ENCODE measurements at places on chromosomes 3 and 15.

GRCh38 chr3:157999246-157999645, 107.0 kb downstream of the SHOX2 start:
- no peaks in the 10 kb centered on the region for H3K36me3 ChIP-seq
- no peak for DNase-seq
- no peak overlapping the region for H3K27ac ChIP-seq
- no peak overlapping the region for H3K4me3 ChIP-seq

DNA sequence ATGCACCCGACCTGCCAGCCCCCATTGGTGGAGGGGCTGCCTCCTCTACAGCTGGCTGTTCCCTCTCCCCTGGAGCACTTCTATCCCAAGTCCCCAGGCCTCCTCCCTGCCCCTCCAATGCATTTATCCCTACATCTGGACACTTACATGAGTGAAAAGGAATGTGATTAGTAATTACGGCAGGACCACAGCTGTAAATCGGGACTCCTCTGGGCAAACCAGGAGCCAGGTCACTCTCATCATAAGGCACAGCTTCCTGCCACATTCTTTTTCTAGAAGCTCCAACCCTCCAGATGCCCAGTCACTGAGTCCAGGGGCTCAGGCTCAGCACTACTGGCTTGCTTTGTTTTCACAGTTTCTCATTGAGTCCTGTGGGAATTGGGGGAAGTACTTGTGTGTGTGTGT, 54.3 kb downstream of the IL20RB start:
- H3K36me3 ChIP-seq = no peaks in the 10 kb centered on the region
- H3K4me3 ChIP-seq = no peak overlapping the region
- peaks cover 38% of the 10 kb centered on the region for H3K4me1 ChIP-seq

- H3K4me1 ChIP-seq = no peaks in the 10 kb centered on the region
- no peak overlapping the region for H3K4me3 ChIP-seq
- DNase-seq = peak; percentile 41
- H3K27me3 ChIP-seq = no peaks in the 10 kb centered on the region
- no peaks in the 10 kb centered on the region for H3K36me3 ChIP-seq
These were observed 296.8 kb downstream of the DOCK3 start for GRCh38 chr3:50971487-50971924.

DNA sequence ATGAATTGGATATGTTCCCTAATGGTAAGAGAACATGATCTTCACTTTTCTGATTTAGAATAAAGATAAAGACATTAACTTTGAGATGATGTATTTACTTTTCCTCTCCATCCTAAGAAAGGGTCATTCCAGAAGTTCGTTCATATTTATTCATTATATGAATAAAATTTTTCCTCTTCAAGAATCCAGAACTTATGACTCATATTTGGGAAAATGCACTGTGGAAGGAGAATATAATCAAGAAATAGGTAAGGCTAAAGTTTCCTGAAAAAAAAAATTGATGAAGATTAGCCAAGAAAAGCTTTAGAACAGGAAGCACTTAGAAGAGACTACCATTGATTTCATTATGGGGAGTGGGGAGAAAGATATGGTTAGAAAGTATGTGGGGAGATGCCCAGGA, 36.5 kb upstream of the CBLB start:
- H3K4me3 ChIP-seq = no peak overlapping the region
- H3K4me1 ChIP-seq = peaks cover 5% of the 10 kb centered on the region
- no peak for DNase-seq
- no peaks in the 10 kb centered on the region for H3K36me3 ChIP-seq

DNA sequence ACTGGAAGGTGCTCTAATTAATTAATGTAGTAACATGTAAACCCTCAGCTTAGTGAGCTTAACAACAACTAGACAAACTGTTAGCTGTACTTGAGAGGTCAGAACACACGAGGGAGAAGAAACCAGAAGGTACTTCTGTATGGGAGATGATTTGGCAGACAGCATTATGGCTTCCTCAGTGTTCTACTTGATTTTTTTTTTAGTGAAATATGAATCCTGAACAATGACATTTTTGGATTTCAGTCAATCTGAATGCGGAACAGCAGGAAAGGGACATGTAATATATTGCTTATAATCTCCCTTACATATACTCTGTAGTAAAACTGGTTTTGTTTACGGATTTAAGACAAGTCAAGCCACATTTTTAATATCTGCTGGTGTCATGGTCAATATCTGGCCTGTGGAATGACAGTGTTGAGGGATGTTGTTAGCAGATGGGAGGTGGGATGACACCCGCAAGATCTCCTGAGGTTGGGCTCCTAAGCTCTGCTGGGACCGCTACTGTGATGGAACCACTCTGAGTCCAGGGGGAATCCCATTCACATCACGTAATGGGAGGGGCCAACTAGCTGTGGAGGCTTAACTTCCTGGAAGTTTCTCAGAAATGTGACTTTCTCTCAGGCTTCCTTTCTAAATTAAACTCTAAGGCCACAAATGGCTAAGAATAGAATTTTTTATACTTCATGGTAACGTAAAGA, 18.7 kb downstream of the TNFAIP8L3 start:
- no peak for DNase-seq
- peaks cover 20% of the 10 kb centered on the region for H3K27me3 ChIP-seq
- H3K4me3 ChIP-seq = no peak overlapping the region
- no peak overlapping the region for H3K27ac ChIP-seq
- H3K36me3 ChIP-seq = no peaks in the 10 kb centered on the region

DNA sequence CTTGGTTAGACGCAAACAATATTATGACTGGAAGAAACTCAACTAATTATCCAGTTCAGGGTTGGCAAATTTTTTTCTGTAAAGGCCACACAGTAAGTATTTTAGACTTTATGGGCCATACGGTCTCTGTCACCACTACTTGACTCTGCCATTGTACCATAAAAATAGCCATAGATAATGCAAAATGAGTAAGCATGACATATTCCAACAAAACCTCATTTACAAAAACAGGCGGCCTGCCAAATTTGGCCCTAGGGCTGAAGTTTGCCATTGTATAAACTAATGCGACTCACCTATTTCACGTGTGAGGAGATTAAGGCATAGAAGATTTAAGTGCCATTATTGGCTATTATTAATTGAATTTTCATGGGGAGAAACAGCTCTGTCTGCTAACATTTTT, 116.8 kb upstream of the CNTN6 start:
- no peaks in the 10 kb centered on the region for H3K36me3 ChIP-seq
- H3K27ac ChIP-seq = no peak overlapping the region
- DNase-seq = no peak
- no peaks in the 10 kb centered on the region for H3K27me3 ChIP-seq
- no peaks in the 10 kb centered on the region for H3K4me1 ChIP-seq

DNA sequence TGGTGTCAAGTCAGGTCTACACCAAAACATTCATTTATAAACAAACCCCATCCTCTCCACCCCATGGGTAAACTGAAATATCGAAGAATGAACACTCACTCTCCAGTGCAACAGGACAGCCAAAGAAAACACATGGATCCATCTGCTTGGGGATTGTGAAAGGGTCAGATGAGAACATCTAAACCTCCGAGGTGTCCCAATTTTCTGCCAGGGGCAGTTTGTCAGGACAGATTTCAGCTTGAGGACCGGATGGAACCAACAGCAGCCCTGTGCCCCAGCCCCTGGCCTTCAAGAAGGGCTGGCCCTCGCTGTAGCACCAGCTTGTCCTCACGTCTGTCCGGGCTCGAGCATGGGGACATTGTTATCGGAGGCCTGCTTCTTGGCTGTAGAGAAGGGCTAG, 45.5 kb downstream of the PCSK6 start:
- DNase-seq = no peak
- H3K36me3 ChIP-seq = peaks cover 1% of the 10 kb centered on the region
- no peak overlapping the region for H3K4me3 ChIP-seq
- H3K27me3 ChIP-seq = peaks cover 3% of the 10 kb centered on the region
- H3K27ac ChIP-seq = no peak overlapping the region

DNA sequence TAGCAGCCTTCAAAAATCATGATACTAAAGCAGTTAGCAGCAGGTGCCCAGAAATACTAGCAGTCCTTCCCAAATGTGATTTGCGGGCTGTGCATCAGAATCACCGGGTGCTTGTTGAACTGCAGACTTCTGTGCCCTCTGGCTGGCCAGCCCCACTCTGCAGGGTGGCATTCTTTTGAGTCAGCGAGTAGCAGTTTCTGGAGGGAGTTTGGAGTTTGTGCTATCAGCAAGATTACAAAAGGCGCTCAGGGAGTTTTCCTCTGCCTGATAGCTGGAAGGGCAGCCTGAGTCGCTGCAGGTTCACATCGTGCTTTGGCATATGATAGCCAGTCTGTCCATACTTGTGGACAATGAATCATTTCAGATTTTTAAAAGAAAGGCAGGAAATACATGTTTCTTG, 57.6 kb downstream of the CLDN11 start:
- no peak overlapping the region for H3K27ac ChIP-seq
- H3K4me3 ChIP-seq = no peak overlapping the region
- no peaks in the 10 kb centered on the region for H3K36me3 ChIP-seq
- peaks cover 28% of the 10 kb centered on the region for H3K4me1 ChIP-seq
- H3K27me3 ChIP-seq = no peaks in the 10 kb centered on the region

GRCh38 chr3:175107231-175107630, 248.1 kb downstream of the NAALADL2 start:
- H3K27me3 ChIP-seq = no peaks in the 10 kb centered on the region
- no peak overlapping the region for H3K4me3 ChIP-seq
- H3K4me1 ChIP-seq = no peaks in the 10 kb centered on the region
- no peaks in the 10 kb centered on the region for H3K36me3 ChIP-seq
- no peak overlapping the region for H3K27ac ChIP-seq

DNA sequence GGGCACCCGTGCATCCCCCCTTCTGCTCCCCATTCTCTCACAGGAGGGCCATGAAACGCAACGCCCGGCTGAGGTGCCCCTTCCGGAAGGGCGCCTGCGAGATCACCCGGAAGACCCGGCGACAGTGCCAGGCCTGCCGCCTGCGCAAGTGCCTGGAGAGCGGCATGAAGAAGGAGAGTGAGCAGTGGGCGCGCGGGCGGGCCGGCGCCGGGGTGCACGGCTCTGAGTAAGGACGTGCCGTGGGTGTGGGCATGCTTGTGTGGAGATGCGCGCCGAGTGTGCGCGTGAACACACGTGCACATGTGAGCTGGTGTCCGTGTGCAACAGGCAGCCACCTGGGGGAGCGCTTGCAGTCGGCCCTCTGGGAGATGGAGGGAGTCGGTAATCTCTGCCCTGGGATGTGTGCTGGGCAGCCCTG, 28.1 kb downstream of the NR1I2 start:
- H3K27me3 ChIP-seq = peaks cover 7% of the 10 kb centered on the region
- H3K27ac ChIP-seq = no peak overlapping the region
- no peak overlapping the region for H3K4me3 ChIP-seq

GRCh38 chr3:97636465-97636864, 128.1 kb upstream of the ARL6 start:
- peaks cover 10% of the 10 kb centered on the region for H3K4me1 ChIP-seq
- DNase-seq = no peak
- H3K27me3 ChIP-seq = no peaks in the 10 kb centered on the region
- H3K4me3 ChIP-seq = no peak overlapping the region
- no peak overlapping the region for H3K27ac ChIP-seq

DNA sequence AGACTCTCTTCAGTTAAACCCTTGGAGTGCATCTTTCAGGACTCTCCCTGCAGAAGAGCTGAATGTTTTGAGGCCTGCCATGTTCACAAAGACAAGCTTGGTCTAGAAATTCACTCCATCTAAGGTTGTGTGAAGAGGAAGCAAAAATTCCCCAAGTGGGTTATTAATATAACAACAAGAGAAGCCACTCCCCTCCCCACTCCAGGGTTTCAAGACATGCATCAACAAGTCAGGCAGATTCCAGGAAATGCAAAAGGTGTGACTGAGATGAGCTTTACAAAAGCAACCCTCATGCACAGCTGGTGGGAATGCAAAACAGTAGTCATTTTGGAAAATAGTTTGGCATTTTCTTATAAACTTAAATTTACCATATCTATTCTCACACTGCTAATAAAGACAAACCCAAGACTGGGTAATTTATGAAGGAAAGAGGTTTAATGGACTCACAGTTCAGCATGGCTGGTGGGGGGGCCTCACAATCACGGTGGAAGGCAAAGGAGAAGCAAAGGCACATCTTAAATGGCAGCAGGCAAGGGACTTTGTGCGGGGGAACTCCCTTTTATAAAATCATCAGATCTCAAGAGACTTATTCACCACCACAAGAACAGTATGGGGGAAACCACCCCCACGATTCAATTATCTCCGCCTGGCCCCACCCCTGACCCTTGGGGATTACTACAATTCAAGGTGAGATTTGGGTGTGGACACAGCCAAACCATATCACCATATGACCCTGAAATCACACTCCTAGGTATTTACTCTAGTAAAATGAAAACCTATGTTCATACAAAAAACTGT, 31.3 kb downstream of the TARS3 start:
- no peak for DNase-seq
- H3K4me3 ChIP-seq = no peak overlapping the region
- peak overlapping the region; percentile 45 for H3K27ac ChIP-seq
- H3K4me1 ChIP-seq = no peaks in the 10 kb centered on the region
- no peaks in the 10 kb centered on the region for H3K27me3 ChIP-seq

DNA sequence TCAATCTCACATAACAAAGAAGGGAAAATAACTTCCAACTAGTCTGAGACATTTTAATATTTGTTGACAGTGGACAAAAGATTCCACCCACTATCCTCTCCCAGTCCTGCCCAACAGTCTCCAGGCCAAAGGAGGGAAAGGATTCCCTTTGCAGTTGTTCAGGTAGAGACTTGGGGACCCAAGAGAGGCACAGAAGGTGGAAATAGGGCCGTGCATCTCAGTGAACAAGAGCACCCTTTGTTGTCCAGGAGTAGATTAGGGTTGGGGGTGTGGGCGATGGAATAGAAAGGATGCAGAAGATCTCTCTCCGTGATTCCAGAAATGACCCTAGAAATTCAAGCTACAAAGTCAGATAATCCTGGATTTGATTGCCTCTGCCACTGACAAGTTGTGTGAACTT, 44.8 kb upstream of the TRA2B start:
- no peaks in the 10 kb centered on the region for H3K36me3 ChIP-seq
- no peak overlapping the region for H3K27ac ChIP-seq

GRCh38 chr3:158443632-158444031, 127.4 kb upstream of the MLF1 start:
- H3K36me3 ChIP-seq = peaks cover 7% of the 10 kb centered on the region
- no peak for DNase-seq
- H3K27me3 ChIP-seq = no peaks in the 10 kb centered on the region
- H3K4me1 ChIP-seq = no peaks in the 10 kb centered on the region

DNA sequence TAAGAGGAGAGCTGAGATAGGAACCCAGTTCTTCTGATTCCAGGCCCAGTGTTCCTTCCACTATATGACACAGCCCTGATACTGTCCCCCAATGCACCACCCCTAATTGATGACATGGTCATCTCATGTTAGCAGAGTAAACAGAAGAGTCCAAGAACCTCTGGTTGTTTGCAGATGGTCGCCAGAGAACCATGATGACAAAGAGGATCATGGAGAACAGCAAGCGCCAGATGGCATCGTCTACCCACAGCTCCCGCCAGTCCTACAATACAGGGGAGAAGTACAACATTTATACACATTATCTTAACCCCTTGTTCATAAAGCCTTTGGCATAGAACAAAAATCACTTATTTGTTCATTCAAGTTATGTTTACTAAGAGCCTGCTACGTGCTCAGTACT, 18.5 kb upstream of the VPS39 start:
- no peak overlapping the region for H3K4me3 ChIP-seq
- peaks cover 62% of the 10 kb centered on the region for H3K36me3 ChIP-seq
- no peaks in the 10 kb centered on the region for H3K4me1 ChIP-seq
- no peak overlapping the region for H3K27ac ChIP-seq
- no peak for DNase-seq
- no peaks in the 10 kb centered on the region for H3K27me3 ChIP-seq

GRCh38 chr3:2154621-2155020, 56.0 kb downstream of the CNTN4 start:
- DNase-seq = no peak
- peaks cover 4% of the 10 kb centered on the region for H3K4me1 ChIP-seq
- H3K27me3 ChIP-seq = peaks cover 9% of the 10 kb centered on the region
- H3K36me3 ChIP-seq = no peaks in the 10 kb centered on the region

All from nephron progenitor cell (in vitro differentiated cells).